WTC11 (cell line): ENCODE measurements at places on chromosomes 5 and 9. TPM values are rescaled to one million over a fixed set of nuclear protein-coding genes. Genes with fewer than 3 reads are reported as not detected.

The GPR150 gene
- 0.09 to 0.13 TPM (median 0.11 TPM) in 3 replicates for total RNA-seq

The HAVCR2 gene
- total RNA-seq, result 0.21 to 0.33 TPM (median 0.25 TPM) in 3 replicates

GRCh38 chr9:111282845-111283244, 47.2 kb downstream of the OR2K2 start:
- DNase-seq, result no peak

DNA sequence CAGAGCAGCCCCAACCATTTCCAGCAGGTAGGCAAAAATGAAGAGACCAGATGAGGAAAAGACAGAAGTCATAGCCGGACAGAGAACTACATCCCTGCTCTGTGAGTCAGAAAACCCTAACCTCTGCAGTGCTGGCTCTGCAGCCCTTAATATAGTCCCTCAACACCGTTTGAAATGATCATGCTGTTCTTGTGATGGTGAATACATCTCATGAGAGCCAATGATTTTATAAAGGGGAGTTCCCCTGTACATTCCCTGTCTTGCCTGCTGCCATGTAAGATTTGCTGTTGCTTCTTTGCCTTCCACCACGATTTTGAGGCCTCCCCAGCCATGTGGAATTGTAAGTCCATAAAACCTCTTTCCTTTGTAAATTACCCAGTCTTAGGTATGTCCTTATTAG, 216.8 kb upstream of the RFX3 start:
- DNase-seq, result no peak

DNA sequence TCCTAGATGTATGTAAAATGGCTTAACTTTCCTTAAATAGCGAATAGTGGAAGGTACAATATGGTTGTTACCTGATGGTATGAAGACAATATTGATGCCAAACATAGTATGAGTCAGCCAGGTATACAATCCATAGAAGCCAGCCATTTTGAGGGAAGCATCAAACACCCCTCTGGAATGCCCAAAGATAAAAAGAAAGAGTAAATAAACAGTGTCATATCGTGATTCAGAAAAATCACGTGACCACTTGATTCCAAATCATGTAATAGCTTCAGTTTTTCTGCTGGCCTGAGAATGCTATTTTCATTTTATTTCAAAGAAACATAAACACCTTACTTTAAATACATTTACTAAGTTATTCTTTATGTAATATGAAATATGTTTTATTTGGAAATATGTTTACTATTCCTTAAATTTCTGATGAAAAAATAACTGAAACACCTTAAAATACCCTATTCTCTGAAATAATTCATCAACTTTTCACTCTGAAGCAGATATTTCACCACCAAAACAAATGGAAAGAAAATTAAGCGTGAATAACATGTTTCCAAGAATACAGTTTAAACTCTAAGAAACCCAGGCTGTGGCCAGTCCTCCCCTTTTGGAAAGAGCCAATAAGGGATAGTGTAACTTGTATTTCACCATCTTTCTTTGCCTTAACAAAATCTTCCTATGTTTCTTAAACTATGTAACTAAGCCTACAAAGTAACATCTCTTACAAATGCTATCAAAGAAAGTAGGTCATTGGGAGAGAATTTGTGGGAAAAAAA, 24.8 kb upstream of the CTNNAL1 start:
- no peak for DNase-seq
